ENCODE measurements at places on chromosomes 7 and 10.

- DNase-seq, result peak; percentile 8
Measured at GRCh38 chr7:92833766-92834506, 2.4 kb downstream of the CDK6 start.

DNA sequence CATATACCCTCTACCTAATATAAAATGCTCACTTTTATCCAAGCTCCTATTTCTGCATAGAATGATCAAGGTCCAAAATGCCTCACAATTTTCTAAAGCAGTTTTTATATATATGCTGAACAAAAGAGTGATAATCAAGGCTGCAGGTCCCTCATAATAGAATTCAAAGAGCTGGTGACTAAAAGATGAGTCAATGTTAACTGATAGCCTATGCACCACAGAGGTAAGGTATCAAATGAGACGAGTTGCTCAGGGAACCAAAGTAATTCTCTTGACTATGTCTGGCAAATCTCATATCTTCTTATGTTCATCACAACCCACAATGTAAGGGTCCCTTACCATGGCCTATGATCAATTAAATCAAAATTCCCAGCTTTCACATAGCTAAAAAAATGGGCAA is 15.2 kb downstream of the PDZD8 start:
- no peak for DNase-seq

DNA sequence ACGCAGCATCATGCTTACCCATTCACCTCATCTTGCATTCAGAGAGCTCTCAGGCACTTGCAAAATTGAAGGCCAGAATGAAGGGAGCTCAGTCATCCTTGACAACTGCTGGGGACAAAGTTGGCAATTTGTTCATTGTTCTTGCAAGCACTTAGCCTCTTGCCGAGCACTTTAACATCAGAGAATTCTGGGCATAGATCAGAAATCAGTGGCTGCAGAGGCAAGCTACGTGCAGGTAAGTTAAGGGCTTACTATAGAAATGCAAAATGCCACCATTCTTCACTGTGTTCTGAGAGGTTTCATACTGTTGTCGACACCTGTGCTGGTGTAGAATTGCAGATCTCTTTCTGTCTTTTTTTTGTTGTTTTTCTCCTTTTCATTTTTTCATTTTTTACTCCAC is 84.1 kb upstream of the INSYN2A start:
- no peak for DNase-seq

DNA sequence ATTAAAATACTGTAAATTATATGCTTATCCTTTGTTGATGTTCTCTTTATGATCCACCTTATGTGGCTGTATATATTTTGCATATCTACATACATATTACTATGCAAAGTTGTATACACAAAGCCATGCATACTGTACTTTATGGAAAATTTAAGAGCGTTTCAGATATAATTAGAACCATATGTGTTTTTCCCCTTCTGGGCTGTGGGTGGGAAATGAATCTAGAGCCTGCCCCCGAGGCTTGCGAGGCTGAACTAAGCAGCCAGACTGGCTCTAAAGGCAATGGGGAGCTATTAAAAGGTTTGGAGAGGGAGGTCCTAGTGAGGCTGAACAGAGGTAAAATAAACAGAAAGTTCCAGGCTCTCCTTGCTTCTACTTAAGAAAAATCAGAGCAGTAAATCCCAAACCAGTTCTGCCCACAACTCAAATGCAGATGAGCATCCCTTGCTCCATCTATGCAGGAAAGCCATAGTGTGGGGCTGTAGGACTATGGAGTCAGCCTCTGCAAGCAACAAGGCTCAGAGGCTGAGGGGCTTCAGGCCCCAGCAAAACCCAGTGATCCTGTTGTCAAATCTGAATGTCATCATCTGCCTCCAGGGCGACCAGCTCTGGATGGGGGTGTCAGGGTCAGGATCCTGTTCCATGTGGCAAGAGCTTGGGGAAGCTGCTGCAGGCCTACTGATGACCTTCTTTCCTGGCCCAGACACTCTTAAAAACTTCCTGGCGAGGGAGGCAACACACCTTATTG is 14.1 kb upstream of the DDIT4 start:
- no peak for DNase-seq

- DNase-seq, result no peak
Measured at GRCh38 chr10:68559841-68560185, 324 bp upstream of the TET1 start.

GRCh38 chr7:81007051-81007450 is 88.2 kb upstream of the SEMA3C start:
- DNase-seq, result no peak

DNA sequence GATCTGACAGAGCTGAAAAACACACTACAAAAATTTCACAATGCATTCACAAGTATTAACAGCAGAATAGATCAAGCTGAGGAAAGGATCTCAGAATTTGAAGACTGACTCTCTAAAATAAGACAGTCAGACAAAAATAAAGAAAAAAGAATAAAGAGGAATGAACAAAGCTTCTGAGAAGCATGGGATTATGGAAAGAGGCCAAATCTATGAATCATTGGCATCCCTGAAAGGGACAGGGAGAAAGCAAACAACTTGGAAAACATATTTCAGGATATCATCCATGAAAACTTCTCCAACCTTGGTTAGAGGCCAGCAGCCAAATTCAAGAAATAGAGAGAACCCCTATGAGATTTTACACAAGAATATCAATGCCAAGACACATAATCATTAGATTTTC is 804.8 kb upstream of the IGFBP3 start:
- DNase-seq, result no peak

GRCh38 chr10:5477948-5478693 is 21.2 kb downstream of the CALML5 start:
- DNase-seq, result no peak

GRCh38 chr7:77833136-77833535 is 34.6 kb downstream of the PHTF2 start:
- no peak for DNase-seq

- no peak for DNase-seq
Measured at GRCh38 chr7:107319724-107320228, 150.1 kb upstream of the GPR22 start.

DNA sequence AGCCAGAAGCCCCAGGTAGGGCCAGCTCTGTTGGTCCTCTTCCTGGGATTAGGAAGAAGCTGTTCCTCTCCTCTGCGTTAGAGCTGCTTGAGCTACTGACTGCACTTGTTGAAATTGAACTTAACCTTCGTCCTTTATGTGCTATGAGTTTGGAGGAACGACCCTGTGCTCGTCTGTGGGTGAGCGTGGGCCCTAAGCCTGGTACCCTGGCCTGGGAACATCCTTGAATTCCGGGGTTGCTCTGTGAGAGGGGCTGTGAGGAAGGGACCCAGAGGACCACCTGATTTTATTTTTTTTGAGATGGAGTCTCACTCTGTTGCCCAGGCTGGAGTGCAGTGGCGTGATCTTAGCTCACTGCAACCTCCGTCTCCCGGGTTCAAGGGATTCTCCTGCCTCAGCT is 447.2 kb upstream of the FOXK1 start:
- DNase-seq, result no peak

DNA sequence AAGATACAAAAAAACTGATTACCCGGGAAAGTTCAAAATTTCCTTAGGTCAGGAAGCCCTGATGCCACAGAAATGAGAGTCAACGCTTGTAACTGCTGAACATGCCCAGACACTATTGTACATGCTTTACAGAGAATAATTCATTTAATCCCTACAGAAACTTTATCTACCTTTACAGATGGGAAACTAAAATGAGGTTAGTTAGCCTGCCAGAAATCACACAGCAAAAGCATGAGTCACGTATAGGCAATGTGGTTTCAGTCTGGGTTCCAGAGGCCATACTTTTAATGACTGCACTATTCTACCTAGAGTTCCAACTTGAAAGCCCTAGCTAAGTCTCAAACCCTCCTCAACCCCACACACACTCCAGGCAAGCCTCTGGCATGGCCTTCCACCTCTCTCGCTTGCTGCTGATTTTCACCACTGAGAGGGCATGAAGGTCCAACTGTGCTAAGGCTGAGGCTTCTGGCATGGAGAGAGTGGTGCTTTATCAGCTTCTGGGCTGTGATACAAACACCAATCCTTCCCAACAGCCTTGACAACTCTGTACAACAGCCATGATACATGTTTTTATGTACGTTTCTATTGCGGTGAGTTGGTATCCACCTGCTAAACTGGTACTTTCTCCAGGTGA is 1011.2 kb upstream of the GHITM start:
- no peak for DNase-seq

DNA sequence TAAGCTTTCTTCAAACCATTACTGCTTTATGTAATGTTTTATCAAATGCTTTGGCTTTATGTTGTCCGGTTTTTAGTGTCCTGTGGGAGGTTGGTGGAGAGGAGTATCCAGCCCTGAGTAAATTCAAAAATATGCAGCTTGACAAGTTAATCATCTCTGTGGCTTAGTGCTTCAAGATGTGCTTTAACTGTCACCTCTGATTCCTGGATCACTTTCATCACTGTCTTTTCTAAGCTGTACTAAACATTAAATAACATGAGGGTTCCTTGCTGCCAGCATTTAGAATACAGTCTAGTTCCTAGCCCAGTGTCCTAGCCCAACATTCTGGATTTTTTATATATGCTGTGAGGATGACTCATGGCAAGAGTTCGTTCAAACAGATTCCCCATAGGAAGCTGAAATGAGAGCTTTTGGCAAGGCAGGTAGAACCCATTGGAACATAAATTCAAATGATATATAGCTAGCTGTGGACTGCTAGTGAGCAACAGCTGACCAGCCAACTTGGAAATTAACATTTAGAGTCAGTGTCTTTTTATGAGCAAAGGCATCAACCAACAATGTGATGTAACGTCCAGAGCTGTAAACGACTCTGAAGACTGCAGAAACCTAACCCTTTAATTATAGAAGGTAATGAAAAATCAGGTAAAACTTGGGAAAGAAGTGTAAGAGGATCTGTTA is 80.6 kb upstream of the OIT3 start:
- no peak for DNase-seq

DNA sequence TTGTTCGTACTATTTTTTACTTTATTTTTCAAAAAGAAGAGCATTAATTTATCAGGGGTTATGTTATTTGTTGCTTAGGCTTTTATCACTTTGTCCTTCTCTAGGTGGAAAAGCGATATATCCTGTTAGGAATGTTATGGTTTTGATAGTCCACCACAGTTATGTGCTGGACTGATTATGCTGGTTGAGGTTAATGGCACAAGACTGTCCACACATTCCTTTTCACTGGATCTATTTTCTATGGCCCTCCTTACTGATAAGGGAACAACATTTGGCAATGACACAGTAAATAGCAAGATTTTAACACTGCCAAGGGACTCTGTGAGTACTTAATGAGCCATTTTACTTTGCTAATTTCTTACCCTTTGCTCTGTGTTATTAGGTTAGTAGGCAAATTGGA is 1212.3 kb downstream of the NXPH1 start:
- no peak for DNase-seq

- DNase-seq, result no peak
Measured at GRCh38 chr10:14153570-14154055, 177.1 kb downstream of the FRMD4A start.

- no peak for DNase-seq
Measured at GRCh38 chr7:105896407-105896911, 20.1 kb upstream of the ATXN7L1 start.

DNA sequence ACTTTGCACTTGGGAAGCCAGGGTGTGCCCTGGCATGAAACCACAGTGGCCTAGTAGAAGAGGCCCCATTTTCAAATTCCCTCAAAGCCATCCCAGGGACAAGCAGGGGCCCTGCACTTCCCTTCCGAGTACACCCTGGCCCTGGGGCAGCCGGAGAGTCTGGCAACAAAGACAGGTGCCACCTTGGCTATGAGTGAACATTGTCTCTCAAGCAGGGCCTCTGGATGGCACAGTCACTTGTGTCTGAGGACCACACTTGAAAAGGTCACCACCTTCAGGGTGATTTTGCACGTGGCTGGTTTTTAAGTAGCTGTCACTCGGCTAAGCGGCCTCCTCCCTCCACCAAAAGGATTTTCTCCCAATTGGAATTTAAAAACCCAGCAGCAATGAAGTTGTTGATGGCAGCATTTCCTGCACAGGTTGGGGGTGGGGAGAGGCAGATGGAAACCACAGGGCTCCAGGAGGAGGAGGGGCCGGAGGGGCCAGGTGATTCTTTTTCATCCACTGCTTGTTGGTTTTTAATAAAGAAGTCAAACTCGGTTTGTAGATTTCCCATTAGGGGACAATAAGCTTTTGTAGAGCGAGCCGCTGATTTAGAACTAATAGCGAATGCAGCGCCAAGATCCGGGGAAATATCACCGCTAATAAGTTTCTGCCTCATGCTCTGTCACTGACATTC is 33.9 kb downstream of the C10orf105 start:
- DNase-seq, result no peak

DNA sequence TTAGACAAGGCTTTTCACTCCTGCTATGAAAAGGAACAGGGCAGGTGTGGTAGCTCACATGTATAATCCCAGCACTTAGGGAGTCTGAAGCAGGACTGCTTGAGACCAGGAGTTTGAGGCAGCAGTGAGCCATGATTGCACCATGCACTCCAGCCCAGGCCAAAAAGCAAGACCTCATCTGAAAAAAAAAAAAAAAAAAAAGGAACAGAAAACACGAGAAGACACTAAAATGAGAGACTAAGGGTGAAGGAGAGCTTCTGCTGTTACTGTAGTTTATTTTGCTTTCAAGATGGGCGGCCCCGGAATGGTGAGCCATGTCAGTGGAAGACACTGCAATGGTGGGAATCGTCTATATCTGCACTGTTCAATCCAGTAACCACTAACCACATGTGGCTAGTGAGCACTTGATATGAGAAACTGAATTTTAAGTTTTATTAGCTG is 9.9 kb downstream of the PIP4K2A start:
- no peak for DNase-seq

- DNase-seq, result no peak
Measured at GRCh38 chr10:96287392-96288105, 16.2 kb upstream of the BLNK start.

GRCh38 chr10:103114876-103115275 is 78.2 kb downstream of the NT5C2 start:
- DNase-seq, result no peak

DNA sequence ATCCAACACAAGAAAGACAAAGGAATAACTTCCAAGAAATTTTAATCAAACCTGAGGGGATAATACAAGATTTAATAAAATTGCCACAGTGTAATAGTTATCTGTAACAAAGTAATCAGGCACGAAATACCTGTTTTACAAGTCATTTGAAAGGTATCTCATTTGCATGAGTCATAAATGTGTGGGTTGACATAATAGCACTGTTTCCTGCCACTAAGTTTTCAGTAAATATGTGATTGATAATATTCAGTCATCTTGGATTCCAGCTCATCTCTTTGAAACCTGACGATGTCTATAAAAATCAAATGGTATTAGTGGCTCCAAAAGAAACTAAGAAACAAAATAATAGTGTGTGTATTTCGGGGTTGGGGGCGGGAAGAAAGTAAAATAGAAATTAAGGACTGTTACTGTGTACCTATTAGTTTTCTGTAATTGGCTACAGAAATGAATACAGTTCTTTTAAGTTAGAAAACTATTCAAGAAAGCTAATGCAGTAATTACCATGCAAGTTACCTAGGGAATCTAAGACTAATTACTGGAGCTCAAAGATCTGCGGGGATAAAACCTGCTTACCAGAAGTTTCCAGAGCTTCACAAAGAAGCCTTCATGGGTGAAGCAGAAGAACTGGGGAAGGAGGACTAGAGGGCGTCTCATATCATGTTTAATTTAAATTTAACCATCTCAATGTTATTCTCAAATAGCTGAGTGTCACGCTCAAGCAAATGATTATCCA is 100.7 kb downstream of the ST8SIA6 start:
- DNase-seq, result no peak
